H1 (cell line): ENCODE measurements at places on chromosomes 5 and 9.

GRCh38 chr5:1549475-1550030 lies 25.8 kb upstream of the LPCAT1 start:
- peak; percentile 28 for DNase-seq

DNA sequence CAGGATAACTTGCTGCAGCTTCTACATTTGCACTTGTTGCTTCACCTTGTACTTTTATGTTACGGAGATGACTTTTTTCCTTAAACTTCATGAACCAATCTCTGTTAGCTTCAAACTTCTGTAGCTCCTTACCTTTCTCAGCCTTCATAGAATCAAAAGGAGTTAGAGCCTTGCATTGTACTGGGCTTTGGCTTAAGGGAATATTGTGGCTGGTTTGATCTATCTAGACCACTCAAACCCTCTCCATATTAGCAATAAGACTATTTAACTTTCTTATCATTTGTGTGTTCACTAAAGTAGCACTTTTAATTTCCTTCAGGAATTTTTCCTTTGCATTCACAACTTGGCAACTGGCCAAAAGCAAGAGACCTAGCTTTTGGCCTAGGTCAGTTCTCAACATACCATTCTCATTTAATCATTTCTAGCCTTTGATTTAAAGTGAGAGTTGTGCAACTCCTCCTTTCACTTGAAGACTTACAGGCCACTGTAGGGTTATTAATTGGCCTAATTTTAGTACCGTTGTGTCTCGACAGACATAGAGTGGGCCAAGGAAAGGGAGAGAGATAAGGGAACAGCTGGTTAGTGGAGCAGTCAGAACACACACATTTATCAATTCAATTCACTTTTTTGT lies 63.7 kb downstream of the SHOC1 start:
- no peak for DNase-seq

DNA sequence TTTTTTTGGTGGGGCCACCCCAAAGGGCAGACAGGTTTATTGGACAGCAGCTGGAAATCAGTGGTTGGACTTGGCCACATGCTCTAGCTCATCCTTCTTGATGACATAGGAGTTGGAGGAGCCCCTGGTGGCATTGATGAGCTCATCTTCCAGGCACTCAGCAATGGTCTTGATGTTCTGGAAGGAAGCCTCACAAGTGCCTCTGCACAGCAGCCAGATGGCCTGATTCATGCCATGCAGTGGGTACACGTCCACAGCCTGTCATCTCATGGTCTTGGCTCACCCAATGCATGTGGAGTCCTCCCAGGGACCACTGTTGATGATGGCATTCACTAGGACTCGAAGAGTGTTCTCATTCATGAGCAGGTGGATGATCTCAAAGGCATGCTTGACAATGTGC lies 11.3 kb upstream of the RCL1 start:
- no peak for DNase-seq

- no peak for DNase-seq
These were observed 163.4 kb upstream of the FSTL4 start for GRCh38 chr5:133775584-133776304.

DNA sequence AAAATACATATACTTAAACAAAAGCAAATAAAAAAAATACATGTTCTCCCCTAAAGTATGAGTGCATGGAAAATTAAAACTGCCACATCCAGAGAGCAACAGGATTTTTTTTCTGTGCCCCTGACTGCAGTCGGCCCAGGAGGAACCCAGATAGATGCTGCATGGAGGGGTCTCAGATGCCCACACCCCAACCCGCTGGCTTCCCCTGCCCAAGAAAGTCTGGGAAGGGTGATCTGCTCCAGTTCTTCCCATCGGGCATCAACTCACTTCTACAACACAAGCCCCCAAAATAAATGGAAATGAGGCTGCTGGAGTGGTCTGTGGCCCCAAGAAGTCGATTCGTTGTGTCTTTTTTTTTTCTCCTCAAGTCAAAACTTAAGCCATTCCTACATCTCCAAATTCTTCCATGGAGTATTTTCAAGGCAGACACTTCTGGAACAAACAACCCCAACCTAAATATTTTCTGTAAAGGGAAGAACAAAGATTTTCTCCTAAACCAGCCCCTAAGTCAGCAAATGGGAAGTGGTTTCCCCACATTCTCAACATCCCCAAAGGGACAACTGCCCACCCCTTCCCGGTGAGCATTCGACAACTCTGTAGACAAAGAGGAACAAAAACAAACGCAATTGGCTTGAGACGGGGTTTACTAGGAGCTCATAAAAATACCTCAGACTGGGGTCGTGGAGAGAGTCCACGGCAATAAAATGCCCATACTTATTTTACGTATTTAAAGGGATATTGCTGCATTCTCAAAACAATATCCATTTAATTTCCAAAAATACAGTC lies 46.7 kb downstream of the ROR2 start:
- DNase-seq: no peak

DNA sequence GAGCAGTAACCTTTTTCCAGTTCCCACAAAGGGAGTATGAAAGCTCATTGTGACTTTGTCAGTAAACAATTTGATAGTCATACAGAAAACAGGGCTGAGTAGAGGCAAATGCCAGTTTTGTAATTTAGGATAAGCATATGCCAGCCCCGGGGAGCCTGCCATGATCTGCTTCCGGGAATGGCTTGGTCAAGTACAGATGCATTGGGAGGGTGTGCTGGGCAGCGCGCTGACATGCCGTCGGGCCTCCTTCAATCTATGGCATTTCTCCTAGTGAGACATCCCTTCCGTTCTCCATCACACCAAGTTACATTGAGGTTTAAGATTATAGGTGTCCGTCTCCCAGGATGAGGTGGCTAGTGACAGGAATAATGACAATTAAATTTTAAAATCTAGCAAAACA lies 48.6 kb downstream of the GNA14 start:
- DNase-seq: no peak
